ENCODE measurements at places on chromosomes 4 and X. TPM values are rescaled to one million over a fixed set of nuclear protein-coding genes. Genes with fewer than 3 reads are reported as not detected.

The IL3RA gene
- not detected for total RNA-seq

The NXF3 gene
- total RNA-seq, result not detected

The NKX3-2 gene
- total RNA-seq, result 0.60 TPM

The CXCL11 gene
- total RNA-seq, result not detected

The TKTL1 gene
- not detected for total RNA-seq

The CD38 gene
- total RNA-seq, result not detected

The RXFP1 gene
- total RNA-seq, result 0.34 TPM

The TLR7 gene
- not detected for total RNA-seq

The BBS12 gene
- total RNA-seq, result 5.9 TPM

The TAF7L gene
- 0.95 TPM for total RNA-seq

The ARAP2 gene
- total RNA-seq, result 0.16 TPM

The ZDHHC15 gene
- under 0.01 TPM for total RNA-seq

The SMR3B gene
- not detected for total RNA-seq

The ITM2A gene
- total RNA-seq, result 2.1 TPM

The PCDH19 gene
- not detected for total RNA-seq

The NDNF gene
- 0.09 TPM for total RNA-seq

The MAGEC1 gene
- total RNA-seq, result not detected

All from bronchial smooth muscle cell (primary cell).